D341Med (cell line): ENCODE measurements at places on chromosomes 16 and 17.

- no peak for DNase-seq
Measured at GRCh38 chr16:82862057-82862456, 235.3 kb downstream of the CDH13 start.

DNA sequence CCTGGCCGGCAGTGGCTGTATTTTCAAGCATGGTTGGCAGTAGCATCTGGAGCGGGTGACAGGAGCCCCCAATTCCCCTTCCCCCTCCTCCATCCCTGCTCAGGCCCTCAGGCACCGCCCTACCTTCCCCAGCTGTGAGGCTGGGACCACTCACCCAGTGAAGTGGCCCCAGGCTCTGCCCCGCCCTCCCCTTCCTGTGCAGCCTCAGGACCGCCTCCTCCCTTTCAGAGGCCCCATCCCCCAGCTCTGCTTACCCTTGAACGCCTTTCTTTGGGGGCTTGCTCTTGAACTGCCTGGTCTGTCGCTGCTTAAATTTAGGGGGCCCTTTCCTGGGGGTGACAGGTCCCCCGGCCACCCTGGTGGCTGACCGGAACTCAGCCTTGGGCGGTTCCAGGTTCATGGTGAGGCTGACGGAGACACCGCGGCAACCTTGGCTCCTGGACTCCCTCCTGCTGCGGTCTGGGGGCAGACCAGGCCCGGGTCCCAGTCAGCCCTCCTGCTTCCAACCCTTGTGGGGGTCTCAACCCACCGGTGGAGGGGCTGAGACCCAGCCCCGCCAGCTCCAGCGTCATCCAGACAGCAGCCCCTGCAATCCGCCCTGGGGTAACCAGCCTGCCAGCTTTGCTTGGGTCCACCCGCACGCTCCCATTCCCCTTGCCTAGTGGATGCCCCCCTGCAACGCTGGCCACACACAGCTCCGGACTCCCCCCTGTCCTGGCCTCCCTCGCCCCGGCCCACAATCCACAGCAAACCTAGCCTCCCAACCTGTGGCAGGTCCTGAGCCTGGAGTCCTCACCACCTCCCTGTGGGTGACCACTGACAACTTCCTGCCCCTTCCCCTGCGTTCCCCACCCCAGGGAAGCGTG, 3.2 kb downstream of the PDE6G start:
- DNase-seq = no peak

- DNase-seq = no peak
Measured at GRCh38 chr16:49643429-49644144, 212.3 kb downstream of the ZNF423 start.

- no peak for DNase-seq
Measured at GRCh38 chr16:65845466-65846209, 520.9 kb upstream of the CDH5 start.

GRCh38 chr16:86732621-86733295, 154.4 kb downstream of the FOXL1 start:
- no peak for DNase-seq
